ENCODE measurements at places on chromosomes 5 and 9.
A peak's percentile ranks its signal among the peaks of the same experiment; 100 is the strongest.

DNA sequence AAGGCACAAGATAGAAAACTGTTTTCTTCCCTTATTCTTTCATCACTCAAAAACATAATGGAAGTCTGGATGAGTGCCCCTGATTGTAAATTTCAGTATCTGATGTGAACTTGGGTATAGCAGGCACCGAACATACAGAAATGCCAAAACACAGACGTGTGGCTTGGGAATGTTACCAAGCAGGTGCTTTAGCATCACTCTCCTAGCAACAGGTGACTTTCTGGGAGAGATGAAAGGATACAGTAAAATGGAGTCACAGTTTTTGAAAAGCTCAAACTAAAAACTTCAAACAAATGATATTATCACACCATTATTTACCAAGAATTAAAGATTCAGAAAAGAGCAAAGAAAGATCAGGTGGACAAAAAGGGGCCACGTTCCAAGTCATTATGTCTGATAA, 130.2 kb downstream of the DROSHA start:
- no peak for DNase-seq

DNA sequence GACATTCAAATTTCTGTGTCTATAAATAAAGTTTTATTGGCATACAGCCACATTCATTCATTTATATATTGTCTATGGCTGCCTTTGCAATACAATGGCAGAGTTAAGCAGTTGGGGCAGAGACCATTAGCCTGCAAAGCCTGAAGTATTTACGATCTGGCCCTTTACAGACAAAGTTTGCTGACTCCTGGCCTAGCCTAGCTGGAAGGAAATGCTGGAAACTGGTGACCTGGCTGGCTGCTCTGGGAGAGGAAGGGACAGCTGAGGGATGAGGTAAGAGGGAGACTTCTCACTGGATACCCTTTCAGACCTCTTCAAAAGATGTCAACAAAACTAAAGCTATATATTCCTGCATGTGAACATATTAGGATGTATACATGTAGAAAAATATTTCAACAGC, 66.0 kb upstream of the PPARGC1B start:
- DNase-seq = no peak

DNA sequence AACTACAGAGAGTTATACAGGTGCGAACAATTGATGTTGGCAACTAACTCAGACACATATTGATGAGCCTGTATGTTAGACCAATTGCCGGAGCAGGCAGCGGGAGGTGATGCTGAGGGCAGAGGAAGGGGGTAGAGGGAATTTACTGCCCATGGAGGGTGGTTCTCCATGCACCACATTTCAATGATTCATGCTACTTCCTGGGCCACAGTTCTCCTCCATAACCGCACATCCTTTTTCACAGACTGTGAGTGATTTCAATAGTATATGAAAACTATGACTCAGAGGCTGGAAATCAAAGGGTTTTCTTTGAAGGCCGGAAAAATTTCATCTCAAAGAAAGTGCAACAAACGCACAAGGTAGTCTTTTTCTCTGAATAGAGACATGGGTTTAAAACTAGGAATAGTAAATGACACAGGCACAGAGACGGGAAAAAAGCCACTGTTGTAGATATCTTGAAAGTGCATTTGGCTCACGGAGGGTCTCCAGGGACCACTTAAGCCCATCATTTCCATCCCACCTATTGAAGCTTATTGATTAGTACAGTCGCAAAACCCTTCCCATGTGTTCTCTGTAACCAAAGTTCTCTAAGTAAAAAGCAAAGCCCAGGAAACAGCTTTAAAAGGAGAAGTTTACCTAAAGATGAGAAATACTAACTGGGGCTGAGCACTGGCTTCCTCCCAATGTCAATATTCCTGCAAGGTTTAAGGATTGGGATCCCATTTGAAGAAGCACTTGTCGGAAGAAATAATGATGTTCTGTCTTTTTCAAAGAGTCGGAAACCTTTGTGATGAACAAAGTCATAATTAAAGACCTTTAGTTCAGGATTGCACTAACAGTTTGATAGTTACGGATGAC, 28.0 kb upstream of the ADAM19 start:
- DNase-seq = peak; percentile 49

DNA sequence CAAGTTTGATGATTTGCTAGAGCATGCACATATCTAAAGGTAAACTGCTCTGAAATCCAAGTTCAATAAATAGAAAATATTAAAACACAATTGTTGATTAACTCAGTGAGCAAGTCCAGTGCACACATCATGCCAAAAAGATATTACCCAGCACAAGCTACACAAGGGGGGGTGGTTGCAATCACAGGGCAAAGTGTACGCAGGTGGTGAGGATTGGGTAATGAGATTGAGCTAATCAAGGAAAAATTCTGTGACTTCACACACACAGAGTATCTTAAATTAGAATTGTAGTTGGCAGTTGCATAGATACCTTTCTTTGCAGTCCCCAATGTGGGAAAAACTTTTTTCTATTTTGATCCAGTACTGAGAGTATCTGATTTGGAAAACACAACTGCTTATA, 156.1 kb upstream of the NTRK2 start:
- DNase-seq = no peak

DNA sequence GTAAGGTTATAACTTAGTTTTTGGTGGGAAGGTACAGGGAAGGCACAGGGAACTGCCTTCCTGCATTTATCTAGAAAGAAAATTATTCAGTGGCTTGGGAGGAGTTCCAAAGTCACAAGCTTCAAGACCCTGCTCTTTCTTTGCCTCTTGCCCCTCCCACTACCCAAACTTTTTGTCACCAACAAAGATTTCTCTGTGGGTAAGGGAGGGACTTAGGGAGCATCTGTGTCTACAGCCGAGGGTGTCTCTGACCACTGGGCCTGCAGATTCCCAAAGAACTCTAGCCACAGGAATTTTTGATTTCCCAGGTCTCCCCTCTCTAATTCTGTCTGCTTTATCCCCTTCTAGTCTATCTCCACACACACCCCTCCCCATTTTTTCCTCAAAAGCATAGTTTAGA, 2.1 kb downstream of the ECSCR start:
- no peak for DNase-seq

- DNase-seq = no peak
Measured at GRCh38 chr5:66669086-66669861, 73.1 kb downstream of the MAST4 start.

- no peak for DNase-seq
Measured at GRCh38 chr5:14211818-14212803, 69.0 kb downstream of the TRIO start.

DNA sequence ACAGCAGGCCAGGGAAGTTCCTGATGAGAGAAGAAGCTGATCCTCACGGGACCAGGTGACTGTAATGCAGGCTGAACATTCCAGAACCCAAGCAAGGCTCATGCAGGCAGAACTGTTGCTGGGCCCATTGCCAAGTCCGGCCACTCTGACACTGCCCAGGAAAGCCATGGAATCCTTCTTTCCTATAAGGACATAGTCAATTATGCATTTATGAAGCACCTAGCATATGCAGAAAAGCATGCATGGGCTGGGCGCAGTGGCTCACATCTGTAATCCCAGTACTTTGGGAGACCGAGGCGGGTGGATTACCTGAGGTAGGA, 83.7 kb upstream of the SLC1A3 start:
- no peak for DNase-seq

- no peak for DNase-seq
Measured at GRCh38 chr9:104858846-104859245, 69.1 kb downstream of the ABCA1 start.

DNA sequence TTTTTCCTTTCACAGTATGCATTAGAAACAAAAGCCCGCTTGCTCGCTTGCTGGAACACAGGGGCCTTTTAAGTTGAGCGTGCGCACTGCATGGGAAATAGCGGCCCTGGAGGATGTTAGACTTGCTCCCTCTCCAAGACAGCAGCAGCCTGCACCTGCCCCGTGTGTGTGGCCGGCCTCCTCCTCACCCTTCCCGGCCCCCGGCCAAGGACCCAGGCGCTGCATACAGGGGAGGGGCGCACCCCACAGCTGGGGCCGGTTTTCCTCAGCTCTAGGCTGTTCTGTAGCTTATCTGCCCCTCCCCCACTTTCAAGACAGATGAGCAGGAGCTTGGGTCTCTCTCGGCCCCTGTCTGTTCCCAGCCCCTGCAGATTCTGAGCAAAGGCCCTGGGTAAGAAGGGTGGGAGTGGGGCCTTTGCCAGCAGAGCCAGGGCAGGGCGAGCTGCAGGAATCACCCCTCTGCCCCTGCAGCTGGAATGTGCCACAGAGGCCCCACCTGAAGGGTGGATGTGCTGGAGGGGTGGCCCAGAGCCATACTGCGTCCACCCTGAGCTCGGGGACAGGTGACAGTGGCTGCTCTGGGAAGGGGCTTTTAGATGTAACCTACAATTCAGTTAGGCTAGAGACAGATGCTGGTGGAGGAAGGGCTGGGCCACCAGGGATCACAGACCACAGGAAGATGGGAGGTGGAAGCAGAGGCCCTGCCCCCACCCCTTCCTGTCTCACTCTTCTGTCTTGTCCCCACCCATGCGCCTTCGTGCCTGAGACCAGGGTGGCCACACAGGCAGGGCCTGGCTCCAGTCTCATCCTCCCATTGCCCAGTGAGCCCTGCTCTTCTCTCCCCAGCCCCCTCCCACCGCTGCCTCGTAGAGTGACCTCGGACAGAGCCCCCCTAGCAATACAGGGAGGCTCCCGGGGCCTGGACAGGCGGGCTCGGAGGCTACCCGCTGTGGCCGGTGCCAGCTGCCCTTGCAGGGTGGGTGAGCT, 132.4 kb downstream of the DAB2IP start:
- no peak for DNase-seq

GRCh38 chr5:5658226-5658625, 235.7 kb downstream of the ICE1 start:
- peak; percentile 50 for DNase-seq

Data from AG20443 (cell line).